NCI-H1417 treated with DMSO at 0.1 percent for 48 hours (cell line): ENCODE measurements at places on chromosomes 3 and 15.

DNA sequence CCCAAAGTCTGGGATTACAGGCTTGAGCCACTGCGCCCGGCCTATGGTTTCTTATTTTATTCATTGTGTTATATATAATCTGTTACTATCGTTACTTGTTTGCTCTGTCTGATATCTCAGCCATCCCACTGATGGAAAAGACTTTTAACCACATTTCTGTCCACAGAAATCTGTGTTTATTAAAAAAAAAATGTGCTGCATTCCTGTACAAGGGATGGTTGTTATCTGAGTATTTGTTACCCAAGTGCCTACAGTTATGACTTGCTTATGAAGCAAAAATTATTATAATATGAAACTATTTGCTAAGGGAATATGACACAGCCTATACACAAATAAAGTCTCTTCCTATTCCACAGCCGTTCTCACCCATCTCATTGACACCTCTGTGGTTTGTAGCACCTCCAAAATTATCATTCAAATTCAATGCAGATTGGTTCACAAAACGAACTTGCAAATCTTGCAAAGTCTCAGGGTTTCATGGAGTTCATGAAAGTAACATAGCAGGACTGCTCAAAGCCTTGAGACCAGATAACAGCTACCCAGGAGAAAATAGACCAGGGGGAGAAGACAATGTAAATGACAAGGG is 47.4 kb upstream of the UBE2E1 start:
- DNase-seq: no peak

GRCh38 chr15:98422130-98422478 is 226.2 kb upstream of the IGF1R start:
- no peak for DNase-seq

- DNase-seq: no peak
These were observed 604.3 kb upstream of the CFAP20DC start for GRCh38 chr3:59654123-59654479.

- no peak for DNase-seq
These were observed 256.7 kb upstream of the ICE2 start for GRCh38 chr15:60735559-60736047.

- DNase-seq: no peak
These were observed 206.7 kb upstream of the CGNL1 start for GRCh38 chr15:57169643-57170042.

GRCh38 chr3:150300388-150300787 is 107.7 kb upstream of the TSC22D2 start:
- DNase-seq: no peak

GRCh38 chr3:30626443-30627180 is 20.2 kb downstream of the TGFBR2 start:
- no peak for DNase-seq

DNA sequence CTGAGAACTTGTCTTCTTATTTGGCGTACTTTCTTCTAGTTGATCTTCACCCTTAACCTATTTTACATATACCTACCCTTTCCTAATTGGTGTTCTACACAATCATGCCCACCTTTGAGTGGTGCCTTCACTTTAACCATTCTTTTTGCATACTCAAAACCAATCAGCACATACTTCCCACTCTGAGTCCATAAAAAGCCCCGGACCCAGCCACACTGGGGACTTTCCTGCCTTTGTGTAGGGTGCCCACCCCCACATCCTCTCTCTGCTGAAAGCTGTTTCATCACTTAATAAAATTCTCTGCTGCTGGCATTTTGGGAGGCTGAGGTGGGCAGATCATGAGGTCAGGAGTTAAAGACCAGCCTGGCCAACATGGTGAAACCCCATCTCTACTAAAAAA is 15.9 kb upstream of the CHST2 start:
- no peak for DNase-seq

DNA sequence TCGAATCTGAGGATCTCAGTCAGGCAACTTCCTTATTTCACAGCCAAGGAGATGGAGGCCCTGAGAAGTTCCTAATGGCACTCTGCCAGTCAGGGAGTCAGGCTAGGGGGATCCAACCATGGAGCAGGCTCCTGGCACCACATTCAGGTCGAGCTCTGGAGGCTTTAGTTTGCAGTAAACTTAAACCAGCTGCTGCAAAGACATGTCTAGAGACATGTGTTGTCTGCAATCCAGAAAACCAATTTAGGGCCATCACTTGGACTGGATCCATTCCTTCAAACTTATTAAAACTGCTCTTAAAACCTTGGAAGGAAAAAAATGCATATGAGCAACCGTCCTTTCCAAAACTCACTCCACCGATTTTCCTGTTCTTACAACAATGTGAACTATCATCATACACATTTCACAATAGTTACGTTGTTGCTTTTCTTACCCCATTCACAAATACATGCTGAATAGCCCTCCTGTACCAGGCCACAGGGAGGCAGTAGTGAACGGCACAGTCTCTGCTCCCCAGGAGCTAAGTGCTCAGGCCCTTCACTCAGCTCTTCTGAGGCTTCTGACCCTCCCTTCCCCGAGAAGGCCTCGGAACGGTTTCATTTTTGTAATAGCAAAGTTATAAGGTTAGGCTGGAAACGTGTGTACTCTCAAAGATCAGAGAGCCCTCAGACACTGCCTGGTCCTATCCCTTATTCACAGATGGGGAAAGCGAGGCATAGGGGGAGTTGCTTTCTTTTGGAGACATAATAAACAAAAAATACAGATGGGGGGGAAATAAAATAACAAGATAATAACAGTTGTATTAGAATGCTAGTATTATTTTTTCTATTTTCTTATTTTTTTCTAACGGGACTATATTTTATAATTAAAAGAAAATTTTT is 20.1 kb downstream of the RFT1 start:
- DNase-seq: no peak

- DNase-seq: peak; percentile 66
These were observed at the start of gene SENP7 for GRCh38 chr3:101512646-101513418. Gene SENP7, minus strand, starts transcription at chr3:101513212. Its CDS starts 82 bp downstream, at chr3:101513130.

DNA sequence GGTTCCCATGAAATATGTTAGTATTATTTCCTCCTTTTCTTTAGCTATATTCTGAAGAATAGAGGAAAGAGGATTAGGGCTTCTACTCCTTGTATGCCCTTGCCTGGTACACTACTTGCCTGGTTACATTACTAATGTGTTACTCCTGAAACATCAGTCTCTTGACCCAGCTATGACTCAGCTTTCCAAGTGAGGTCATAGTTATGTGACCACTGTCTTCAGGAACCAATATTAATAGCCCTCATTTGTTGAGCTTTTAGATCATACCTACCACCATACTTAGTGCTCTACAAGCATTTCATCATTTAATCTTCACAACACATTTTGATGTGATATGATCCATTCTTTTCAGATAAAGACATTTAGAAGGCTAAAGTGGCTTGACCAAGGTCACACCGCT is 60.3 kb downstream of the CMSS1 start:
- DNase-seq: no peak

DNA sequence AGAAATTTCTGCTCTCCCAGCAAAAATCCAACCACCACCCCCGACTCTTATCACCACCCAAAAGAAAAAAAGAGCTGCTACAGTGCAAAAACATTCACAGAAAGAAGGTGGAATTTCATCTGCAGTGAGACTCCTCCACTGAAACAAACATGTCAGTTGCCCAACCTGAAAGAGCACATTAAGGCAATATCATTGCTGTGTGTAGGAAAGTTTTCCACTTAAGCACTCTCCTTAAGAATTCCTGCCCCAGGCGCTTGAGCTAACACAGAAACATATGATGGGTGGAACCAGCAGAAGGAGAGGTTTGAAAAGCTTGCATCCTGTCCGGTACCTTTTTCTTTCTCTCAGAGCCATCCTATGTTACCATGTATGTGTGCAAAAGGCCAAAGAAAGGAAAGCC is 200.8 kb upstream of the GADL1 start:
- DNase-seq: no peak

DNA sequence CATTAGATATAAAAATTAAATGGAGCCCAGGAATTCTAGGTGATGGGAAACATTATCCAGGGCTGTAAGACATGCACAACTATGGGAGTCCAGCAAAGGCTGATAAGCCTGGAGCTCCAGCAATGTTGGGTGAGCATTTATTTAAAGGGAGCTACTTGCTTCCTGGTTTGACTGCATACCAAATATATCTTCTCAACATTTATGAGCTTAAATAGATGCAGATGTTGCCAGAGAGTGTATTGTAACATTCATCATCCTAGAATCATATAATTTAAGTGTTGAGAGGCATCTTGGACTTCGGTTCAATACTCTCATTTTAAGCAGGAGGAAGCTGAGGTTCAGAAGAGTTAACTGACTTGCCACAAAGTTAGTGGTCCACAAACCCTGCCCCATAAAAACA is 12.2 kb upstream of the POLR2M start:
- no peak for DNase-seq

GRCh38 chr3:53885239-53885638 is 3.3 kb upstream of the ACTR8 start:
- DNase-seq: no peak

DNA sequence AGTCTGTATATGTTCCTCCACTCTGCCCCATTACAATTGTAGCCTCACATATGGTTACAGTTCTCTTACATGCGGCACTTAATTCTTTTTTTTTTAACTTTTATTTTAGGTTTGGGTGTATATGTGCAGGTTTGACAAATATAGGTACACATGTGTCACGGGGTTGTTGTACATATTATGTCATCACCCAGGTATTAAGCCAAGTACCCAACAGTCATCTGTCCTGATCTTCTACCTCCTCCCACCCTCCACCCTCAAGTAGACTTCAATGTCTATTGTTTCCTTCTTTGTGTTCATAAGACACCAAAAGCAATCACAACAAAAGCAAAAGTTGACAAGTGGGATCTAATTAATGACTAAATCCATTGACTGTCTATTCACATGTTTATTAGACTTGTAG is 144.6 kb upstream of the TP63 start:
- DNase-seq: no peak

- no peak for DNase-seq
These were observed 94.7 kb downstream of the PLXNA1 start for GRCh38 chr3:127077505-127078064.

GRCh38 chr15:54803134-54803808 is 393.5 kb downstream of the RSL24D1 start:
- DNase-seq: no peak

DNA sequence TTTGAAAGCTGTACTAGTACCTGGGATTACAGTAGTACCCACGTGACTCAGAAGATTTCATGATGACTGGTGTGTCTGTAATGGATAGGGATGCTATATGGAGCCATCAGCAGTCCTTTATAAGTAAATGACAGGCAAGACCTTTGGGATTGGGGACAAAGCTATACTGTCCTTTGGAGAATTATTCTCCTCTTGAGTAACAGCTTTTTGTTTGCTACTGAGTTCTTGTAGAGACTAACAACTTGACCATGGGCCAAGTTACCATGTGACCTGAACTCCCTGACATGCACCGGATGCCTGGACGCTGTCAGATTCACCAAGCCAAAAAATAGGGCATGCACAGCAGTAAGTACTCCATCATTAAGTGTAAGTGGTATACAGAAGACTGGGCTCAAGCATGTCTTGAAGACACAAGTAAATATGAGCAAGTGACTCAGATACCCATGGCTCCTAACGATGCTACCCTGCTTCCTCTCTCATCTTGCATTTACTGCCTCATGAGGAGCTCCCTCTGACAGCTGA is 12.9 kb downstream of the SEC11A start:
- no peak for DNase-seq

- no peak for DNase-seq
These were observed 121.9 kb upstream of the EPHA3 start for GRCh38 chr3:88985491-88985890.
